ENCODE measurements at places on chromosomes 13 and 19.

- no peak for DNase-seq
Measured at GRCh38 chr13:45909673-45910072, 58.1 kb upstream of the SIAH3 start.

DNA sequence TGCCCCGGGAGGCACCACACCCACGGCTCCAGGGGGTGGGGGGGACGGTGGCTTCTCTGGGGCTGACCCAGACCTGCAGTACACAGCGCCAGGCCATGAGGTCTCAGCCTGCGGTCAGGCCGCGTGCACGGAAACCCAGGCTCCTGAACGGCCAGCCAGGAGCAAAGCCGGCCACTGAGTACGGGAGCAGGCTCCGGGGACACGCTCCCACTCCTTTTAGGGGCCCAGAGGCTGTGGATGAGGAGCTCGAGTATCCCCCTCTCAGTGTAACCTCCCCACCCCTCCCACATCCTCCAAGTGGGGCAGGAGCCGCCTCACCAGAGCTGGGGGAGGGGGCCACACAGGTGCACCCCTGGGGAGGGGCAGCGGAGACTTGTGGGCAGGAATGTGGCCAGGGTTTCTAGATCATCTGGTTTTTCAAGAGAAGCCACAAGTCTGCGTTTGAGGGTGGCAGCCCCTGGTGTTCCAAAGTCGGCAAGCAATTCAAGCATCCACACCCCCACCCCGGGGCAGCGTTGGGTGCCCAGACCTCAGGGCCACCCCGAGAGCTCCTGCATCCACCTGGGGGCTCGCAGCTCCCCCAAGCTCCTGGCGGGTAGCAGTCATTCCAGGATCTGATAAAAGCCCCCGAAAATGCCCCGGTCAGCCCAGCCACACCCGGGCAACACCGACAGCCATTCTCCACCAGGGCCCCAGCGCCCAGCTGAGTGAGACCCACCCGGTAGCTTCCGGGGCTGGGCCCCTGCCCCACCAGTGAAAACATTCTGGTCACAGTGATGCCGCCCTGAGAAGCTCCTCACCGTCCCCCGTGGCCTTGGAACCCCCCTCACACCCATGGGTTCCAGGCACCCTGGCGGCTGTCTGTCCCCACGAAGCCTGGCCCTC, 6.1 kb downstream of the SBNO2 start:
- no peak for DNase-seq

- no peak for DNase-seq
Measured at GRCh38 chr13:106986687-106987426, 418.9 kb upstream of the ARGLU1 start.

DNA sequence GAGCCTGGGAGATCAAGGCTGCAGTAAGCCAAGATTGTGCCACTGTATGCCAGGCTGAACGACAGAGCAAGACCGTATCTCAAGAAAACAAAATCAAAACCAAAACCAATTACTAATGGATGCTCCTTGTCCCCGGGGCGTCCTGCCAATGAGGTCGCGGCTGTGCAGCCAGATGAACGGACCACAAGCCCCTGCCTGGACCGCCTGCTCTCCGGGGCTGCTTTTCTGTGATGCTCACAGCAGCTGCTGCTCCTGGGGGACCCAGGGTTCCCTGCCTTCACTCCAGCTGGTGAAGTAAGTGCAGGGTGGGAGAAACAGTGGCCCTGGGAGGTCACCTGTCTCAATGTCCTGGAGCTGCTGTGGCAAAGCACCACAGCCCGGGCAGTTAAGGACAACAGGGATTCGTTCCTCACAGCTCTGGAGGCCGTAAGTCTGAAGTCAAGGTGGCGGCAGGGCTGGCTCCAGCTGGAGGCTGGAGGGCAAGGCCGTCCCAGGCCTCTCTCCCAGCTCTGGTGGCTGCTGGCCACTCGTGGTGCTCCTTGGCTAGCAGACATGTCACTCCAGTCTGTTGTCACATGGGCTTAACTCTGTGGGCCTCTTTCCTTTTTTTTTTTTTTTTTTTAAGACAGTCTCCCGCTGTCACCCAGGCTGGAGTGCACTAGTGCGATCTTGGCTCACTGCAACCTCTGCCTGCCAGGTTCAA, 10.1 kb downstream of the COPE start:
- no peak for DNase-seq

- no peak for DNase-seq
Measured at GRCh38 chr19:29483641-29483920, 42.2 kb upstream of the VSTM2B start.

- DNase-seq, result no peak
Measured at GRCh38 chr13:92463134-92463533, 763.5 kb upstream of the GPC6 start.

DNA sequence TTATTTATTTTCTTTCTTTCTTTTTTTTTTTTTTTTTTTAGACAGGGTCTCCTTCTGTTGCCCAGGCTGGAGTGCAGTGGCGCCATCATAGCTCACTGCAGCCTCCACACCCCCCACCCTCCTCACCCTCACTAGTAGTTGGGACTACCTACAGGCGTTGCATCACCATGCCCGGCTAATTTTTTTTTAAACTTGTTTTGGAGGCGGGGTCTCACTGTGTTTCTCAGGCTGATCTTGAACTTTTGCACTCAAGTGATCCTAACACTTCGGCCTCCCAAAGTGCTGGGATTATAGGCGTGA, 33.6 kb downstream of the GJA3 start:
- no peak for DNase-seq
